ENCODE measurements at places on chromosomes 7 and 10.

GRCh38 chr7:34672430-34672829 lies 14.4 kb downstream of the NPSR1 start:
- H3K4me1 ChIP-seq = no peaks in the 10 kb centered on the region
- no peak overlapping the region for H3K4me3 ChIP-seq
- no peak overlapping the region for H3K27ac ChIP-seq
- no peaks in the 10 kb centered on the region for H3K36me3 ChIP-seq
- no peak for DNase-seq

GRCh38 chr10:6101181-6101580 lies 12.3 kb downstream of the RBM17 start:
- no peaks in the 10 kb centered on the region for H3K4me1 ChIP-seq
- no peaks in the 10 kb centered on the region for H3K27me3 ChIP-seq
- H3K4me3 ChIP-seq = no peak overlapping the region
- no peak overlapping the region for H3K27ac ChIP-seq
- no peak for DNase-seq

DNA sequence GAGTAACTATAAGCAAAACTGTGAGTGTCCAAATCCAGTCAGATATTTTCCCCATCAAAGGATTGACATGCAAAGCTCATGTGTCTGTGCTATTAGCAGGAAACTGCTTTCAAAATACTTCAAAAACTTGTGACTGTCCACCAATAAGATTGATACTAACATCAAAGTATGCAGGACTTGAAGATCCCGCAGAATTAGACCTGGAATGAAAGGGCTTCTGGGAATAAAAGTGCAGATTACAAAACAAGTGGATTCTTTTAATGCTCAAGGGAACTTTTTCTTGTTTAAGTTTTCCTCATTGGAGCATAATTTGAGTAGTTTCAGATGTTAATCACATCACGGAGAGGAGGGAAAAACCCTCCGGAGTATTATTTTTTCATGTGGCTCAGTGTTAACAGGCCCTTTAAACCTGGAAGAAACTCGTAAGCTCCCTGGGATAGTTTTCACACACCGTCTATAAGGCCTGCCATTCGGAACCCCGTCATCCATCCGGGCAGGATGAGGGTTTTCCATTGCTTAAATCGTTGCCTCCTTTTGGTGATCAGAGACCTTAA lies 33.9 kb upstream of the MKX start:
- no peak for DNase-seq
- H3K36me3 ChIP-seq = no peaks in the 10 kb centered on the region
- H3K27ac ChIP-seq = no peak overlapping the region
- no peaks in the 10 kb centered on the region for H3K4me1 ChIP-seq
- no peak overlapping the region for H3K4me3 ChIP-seq

DNA sequence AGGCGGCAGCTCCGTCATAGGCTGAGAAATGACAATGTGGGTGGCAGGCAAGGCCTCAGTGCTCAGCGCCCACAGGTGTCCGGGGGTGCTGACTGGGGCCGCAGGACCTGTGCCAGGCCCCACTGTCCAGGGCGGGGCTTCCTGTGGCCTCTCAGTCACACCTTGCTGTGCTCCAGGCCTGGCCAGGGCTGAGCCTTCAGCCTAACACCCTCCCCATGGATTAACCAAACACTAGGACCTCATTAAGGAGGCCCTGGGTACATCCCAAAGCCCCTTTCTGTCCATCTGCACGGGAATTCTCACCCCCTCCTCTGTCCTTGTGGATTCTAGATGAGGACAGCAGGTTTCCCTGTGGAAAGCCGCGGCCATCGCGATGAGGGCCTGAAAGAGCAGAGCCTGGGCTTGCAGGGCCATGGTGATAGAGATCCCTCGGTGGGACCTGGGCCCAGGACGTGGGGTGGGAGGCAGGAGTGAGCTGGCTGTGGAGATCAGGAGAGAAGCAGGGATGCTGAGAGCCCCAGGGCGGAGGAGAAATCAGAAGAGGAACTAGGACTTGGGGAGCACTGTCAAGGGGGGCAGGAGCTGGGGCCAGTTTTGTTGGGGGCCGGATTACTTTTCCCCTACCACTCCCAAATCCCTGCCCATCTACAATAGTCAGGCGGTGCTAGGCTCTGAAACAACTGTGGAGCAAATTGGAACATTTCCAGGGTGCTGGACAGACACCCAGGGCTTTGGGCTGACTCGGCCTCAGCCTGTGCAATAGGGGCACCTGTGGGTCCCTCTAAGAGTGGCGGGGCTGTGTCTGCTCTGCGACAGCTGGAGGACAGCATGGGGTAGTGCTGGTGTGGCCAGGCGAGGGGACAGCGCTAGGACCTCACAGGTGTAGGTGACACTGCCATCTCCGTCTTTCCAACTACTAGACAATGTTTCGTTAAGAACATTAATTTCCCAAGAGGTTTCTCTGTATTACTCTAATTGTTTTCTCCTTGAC lies 23.3 kb upstream of the MNX1 start:
- H3K27ac ChIP-seq = no peak overlapping the region
- H3K27me3 ChIP-seq = no peaks in the 10 kb centered on the region
- no peak for DNase-seq
- no peak overlapping the region for H3K4me3 ChIP-seq

- DNase-seq = no peak
- H3K27me3 ChIP-seq = no peaks in the 10 kb centered on the region
- no peaks in the 10 kb centered on the region for H3K4me1 ChIP-seq
- H3K27ac ChIP-seq = no peak overlapping the region
- H3K4me3 ChIP-seq = no peak overlapping the region
Observed at GRCh38 chr10:102546606-102547320, 43.0 kb downstream of the SUFU start.

DNA sequence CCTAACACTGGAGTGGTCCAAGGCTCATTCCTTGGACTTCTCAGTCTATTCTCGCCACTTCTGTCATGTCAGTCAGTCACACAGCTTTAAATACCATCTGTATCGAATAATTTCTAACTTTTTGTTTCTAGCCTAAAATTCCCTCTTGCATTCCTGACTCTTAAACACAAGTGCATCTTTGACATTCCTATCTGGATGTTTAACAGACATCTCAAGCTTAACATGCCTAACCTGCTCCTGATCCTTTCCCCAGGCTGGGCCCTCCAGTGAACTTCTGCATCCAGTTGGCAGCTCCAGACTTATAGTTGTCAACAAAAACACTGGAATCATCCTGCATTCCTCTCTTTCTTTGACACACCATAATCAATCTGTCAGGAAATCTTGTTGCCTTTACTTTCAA lies 4.5 kb upstream of the ABCB4 start:
- H3K27me3 ChIP-seq = no peaks in the 10 kb centered on the region
- no peaks in the 10 kb centered on the region for H3K4me1 ChIP-seq
- no peaks in the 10 kb centered on the region for H3K36me3 ChIP-seq
- H3K27ac ChIP-seq = no peak overlapping the region
- DNase-seq = no peak
- no peak overlapping the region for H3K4me3 ChIP-seq

GRCh38 chr10:80461208-80462183 lies 7.4 kb downstream of the TSPAN14 start:
- H3K27ac ChIP-seq = peak overlapping the region; percentile 82
- peaks cover 98% of the 10 kb centered on the region for H3K4me1 ChIP-seq
- peak overlapping the region; percentile 51 for H3K4me3 ChIP-seq
- no peak for DNase-seq

DNA sequence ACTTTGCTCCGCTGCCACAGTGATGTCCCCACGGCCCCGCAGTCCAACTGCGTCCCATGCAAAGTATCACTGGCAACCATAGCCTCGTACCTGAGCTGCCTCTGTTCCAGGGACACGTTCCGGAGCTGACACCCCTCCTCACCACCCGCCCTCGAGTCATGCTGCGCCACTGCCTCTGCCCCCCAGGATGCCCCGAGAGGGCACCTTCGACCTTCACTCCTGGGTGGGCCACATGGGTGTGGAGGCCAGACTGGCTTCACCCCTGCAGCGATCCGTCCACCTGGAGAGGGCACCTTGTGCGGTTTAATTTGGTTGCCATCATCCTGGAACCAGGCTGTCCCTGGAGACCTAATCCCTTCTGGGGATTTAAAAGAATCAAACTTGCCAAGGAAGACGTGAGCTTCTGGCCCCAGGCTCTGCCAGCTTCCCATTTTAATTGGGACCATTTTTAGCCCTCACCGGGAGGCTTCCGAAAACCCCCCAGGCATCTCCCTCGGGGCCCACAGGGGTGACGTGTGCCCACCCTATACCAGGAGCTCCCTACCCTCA lies 19.2 kb upstream of the TNRC18 start:
- H3K4me1 ChIP-seq = no peaks in the 10 kb centered on the region
- no peak for DNase-seq
- H3K27me3 ChIP-seq = no peaks in the 10 kb centered on the region
- H3K27ac ChIP-seq = no peak overlapping the region
- no peaks in the 10 kb centered on the region for H3K36me3 ChIP-seq

GRCh38 chr10:79070081-79070605 lies 1.4 kb downstream of the ZMIZ1 start:
- peak overlapping the region; percentile 85 for H3K4me3 ChIP-seq
- peaks cover 51% of the 10 kb centered on the region for H3K4me1 ChIP-seq
- H3K36me3 ChIP-seq = no peaks in the 10 kb centered on the region

DNA sequence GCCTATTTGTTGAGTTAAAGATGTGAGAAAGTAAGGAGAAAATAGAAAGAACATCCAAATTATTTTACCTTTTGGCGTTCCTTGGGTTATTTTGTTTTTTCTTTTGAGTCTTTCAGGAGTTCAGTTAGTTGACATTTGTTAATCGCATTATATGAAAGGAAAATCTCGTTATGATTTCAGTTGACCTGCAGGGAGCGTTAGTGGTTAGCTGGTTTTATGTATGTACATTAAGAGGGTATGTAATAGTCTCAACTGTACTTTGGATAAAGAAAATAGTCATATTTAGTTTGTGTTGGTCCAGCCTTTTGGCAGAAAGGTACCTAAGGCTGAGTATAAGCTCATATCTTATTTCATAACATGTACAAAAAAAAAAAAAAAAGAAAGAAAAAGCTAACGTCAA lies 4.0 kb downstream of the BMPER start:
- no peaks in the 10 kb centered on the region for H3K36me3 ChIP-seq
- peaks cover 20% of the 10 kb centered on the region for H3K27me3 ChIP-seq
- H3K4me3 ChIP-seq = no peak overlapping the region
- H3K4me1 ChIP-seq = no peaks in the 10 kb centered on the region
- no peak for DNase-seq

GRCh38 chr10:98391578-98391991 lies 23.4 kb downstream of the PYROXD2 start:
- H3K27ac ChIP-seq = no peak overlapping the region
- H3K36me3 ChIP-seq = no peaks in the 10 kb centered on the region
- no peak overlapping the region for H3K4me3 ChIP-seq
- no peaks in the 10 kb centered on the region for H3K27me3 ChIP-seq
- no peak for DNase-seq
- no peaks in the 10 kb centered on the region for H3K4me1 ChIP-seq

- H3K36me3 ChIP-seq = no peaks in the 10 kb centered on the region
- no peaks in the 10 kb centered on the region for H3K27me3 ChIP-seq
- no peaks in the 10 kb centered on the region for H3K4me1 ChIP-seq
- no peak overlapping the region for H3K4me3 ChIP-seq
Observed at GRCh38 chr10:90222939-90223338, 521.5 kb downstream of the KIF20B start.

GRCh38 chr7:117087639-117088396 lies 134.5 kb downstream of the ST7 start:
- no peak overlapping the region for H3K4me3 ChIP-seq
- no peaks in the 10 kb centered on the region for H3K36me3 ChIP-seq
- DNase-seq = no peak
- H3K27ac ChIP-seq = no peak overlapping the region
- no peaks in the 10 kb centered on the region for H3K27me3 ChIP-seq

DNA sequence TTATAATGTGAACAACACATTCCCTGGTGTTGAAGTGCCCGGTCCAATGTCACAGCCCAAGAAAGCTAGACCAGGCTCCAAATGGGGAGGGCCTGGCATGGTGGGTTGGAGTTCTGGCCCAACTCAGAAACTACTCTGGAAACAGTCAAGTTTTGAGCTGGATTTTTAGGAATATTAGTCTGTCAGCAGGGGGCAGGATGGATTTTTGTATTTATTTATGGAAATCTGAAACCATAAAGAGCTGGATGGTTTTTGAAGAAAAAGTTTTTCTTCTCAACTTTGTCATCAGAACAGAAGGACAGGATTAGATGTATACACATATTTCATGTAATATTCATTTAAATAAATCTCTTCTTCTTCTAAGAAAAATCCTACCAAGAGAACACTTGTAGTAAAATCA lies 97.5 kb downstream of the POU6F2 start:
- H3K36me3 ChIP-seq = no peaks in the 10 kb centered on the region
- H3K27ac ChIP-seq = no peak overlapping the region
- H3K4me1 ChIP-seq = no peaks in the 10 kb centered on the region

DNA sequence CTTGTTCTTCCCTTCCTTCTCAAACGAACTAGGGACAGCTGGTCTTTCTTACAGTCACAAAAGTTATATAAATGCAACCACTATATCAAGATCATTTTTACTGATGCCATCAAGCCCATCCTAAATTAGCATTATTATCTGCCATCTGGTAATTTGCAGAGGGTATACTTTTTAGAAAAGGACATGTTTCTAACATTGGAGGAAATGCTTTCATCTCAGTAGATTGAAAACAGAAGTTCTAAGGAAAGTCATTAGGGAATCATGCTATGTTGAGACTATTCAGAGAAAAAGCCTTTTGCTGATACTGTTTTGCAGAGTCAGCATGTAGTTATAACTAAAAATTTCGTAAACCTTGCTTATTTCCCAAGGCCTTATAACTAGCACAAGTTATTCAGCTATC lies 146.7 kb downstream of the WNT2 start:
- H3K4me1 ChIP-seq = no peaks in the 10 kb centered on the region
- no peak for DNase-seq
- H3K27ac ChIP-seq = no peak overlapping the region
- no peaks in the 10 kb centered on the region for H3K36me3 ChIP-seq

- H3K27ac ChIP-seq = no peak overlapping the region
- H3K4me3 ChIP-seq = no peak overlapping the region
- no peaks in the 10 kb centered on the region for H3K4me1 ChIP-seq
- no peaks in the 10 kb centered on the region for H3K36me3 ChIP-seq
- no peaks in the 10 kb centered on the region for H3K27me3 ChIP-seq
- no peak for DNase-seq
Observed at GRCh38 chr7:80908360-80908797, 10.5 kb downstream of the SEMA3C start.

DNA sequence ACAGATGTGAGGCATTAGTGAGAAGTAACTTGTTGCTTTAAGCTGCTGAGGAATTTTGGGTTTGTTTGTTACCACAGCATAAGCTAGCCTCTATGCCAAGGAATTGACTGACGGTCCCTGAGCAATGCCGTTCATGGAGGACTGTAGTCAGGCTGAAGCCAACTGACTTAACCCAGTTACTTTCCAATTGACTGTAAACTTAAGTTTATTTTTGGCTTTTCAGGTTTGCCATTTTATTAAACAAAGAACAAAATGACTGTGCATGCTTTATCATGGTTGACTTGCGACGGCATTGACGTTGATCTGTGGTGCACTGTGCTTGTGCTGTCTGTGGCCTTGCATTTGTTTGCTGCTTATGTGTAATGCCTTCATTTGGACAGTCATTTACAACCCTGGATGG lies 53.5 kb downstream of the DNAJB9 start:
- no peak overlapping the region for H3K27ac ChIP-seq
- H3K4me3 ChIP-seq = no peak overlapping the region
- no peaks in the 10 kb centered on the region for H3K27me3 ChIP-seq
- no peaks in the 10 kb centered on the region for H3K36me3 ChIP-seq

All from PC-9 (cell line).